ENCODE measurements at places on chromosomes 7 and 10.

- H3K4me1 ChIP-seq, result no peaks in the 10 kb centered on the region
- no peak overlapping the region for H3K27ac ChIP-seq
- H3K4me3 ChIP-seq, result no peak overlapping the region
- no peak for DNase-seq
- no peaks in the 10 kb centered on the region for H3K36me3 ChIP-seq
These were observed 110.0 kb upstream of the JCAD start for GRCh38 chr10:30169342-30169741.

DNA sequence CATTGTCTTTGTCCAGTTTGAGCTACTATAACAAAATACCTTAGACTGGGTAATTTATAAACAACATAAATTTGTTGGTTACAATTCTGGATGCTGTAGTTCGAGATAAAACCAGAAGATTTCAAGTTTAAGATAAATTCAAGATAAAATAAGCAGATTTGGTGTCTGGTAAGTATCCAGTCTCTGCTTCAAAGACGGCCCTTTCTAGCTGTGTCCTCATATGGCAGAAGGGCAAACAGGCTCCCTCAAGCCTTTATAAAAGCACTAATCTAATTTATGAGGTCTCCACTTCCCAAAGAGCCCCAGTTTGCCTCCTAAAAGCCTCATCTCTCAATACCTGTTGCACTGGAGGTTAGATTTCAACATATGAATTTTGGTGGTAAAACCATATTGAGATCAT is 31.1 kb upstream of the SGCE start:
- H3K27ac ChIP-seq, result no peak overlapping the region
- no peaks in the 10 kb centered on the region for H3K27me3 ChIP-seq
- H3K36me3 ChIP-seq, result no peaks in the 10 kb centered on the region
- no peak overlapping the region for H3K4me3 ChIP-seq
- no peaks in the 10 kb centered on the region for H3K4me1 ChIP-seq
- DNase-seq, result no peak

DNA sequence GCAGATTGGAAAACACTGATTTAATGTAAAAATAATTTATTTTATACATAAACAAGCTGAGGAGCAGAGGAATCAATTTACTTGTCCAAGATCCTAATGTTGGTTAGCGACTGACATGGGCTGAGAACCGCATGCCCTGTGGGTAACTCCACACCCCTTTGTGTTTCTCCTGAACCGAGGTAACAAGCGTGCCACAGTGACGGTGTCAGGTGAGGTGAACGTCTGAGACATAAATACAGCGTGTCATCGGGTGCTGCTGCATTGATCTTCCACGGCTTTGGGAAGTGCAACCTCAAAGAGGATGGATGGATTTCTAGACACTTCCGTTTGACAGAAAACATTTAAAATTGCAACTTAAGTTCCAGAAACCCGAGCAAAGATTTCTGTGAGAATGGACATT is 386.8 kb upstream of the ADARB2 start:
- no peak overlapping the region for H3K4me3 ChIP-seq
- DNase-seq, result no peak
- no peak overlapping the region for H3K27ac ChIP-seq
- H3K4me1 ChIP-seq, result no peaks in the 10 kb centered on the region
- no peaks in the 10 kb centered on the region for H3K36me3 ChIP-seq

- H3K27me3 ChIP-seq, result peaks cover 2% of the 10 kb centered on the region
- DNase-seq, result no peak
- no peak overlapping the region for H3K4me3 ChIP-seq
- H3K36me3 ChIP-seq, result no peaks in the 10 kb centered on the region
These were observed 72.1 kb downstream of the RNF133 start for GRCh38 chr7:122626785-122627184.

DNA sequence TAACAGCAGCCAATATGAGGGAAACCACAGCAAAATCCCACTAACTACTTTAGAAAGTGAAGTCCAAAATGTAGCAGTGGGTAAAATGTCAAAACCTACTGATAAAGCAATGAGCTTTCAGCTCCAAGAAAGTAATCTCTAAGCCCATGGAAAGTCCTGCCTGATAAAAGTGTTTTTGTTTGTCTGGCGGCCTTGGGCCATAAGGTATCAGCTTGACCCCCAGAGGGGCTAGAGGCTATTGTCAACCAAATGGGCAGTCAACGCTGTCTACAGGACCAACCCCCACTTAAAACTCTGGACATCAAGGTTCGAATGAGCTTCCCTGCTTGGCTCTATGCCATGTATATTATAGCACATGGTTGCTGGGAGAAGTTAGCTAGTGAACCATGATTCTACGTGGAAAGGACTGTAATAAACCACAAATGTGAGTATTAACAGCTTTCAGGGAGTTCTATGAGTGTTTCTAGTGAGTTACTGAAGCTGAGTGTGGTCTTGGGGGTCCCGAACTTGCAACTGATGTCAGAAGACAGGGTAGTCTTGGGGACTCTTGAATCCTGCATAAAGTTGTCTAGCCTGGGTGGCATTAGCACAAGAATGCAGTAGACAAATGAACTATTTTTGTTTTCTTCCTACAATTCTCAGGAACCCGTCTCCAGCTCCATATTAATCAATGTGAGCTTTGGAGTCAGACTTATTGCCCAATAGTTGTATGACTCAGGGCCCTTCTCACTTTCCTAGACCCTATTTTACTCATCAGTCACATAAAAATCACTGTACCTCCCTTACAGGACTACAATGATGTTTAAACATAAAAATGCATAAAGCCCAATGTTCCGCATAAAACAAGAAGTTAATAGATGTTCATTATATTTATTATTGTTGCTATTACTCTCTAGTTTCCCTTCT is 164.9 kb downstream of the DGKI start:
- peaks cover 8% of the 10 kb centered on the region for H3K27me3 ChIP-seq
- no peak for DNase-seq
- no peaks in the 10 kb centered on the region for H3K36me3 ChIP-seq
- H3K27ac ChIP-seq, result no peak overlapping the region
- no peaks in the 10 kb centered on the region for H3K4me1 ChIP-seq

DNA sequence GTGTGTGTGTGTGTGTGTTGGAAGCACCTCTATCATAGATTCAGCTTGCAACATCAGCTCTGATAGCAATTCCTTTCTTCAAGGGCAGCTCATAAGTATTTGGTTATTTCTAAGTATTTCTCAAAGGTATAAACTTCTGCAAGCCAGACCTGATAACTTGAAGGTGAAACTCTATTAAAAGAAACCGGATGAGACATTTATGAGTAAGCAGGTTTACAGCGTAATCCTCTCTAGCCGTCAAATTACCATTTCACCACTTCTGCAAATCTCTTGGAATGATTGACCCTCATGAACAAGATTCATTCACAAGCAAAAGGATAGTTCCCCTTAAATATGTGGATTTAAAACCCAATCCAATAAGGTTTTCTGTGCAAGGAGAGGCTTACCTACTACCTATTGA is 23.1 kb downstream of the PDE1C start:
- H3K36me3 ChIP-seq, result no peaks in the 10 kb centered on the region
- H3K4me3 ChIP-seq, result no peak overlapping the region

DNA sequence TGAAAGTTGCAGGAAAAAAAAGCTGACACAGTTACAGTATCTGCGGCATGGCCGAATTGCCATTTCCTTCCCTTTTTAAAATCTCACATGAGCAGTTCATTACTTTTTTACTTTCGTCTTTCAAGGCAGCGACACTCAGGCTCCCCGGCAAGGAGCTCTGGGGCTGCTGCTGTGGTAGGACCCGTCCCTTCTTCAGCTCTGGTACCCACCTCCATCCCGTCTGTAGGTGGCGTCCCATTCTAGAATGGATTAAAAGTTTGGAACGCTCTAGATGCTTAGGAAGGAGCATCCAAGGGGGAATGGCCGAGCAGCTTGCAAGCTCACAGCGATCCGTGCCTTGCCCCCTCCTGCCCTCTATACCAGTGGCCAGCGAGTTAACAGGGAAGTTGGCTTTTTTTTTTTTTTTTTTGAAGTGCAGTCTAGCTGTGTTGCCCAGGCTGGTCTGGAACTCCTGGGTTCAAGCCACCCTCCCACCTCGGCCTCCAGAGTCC is 22.8 kb upstream of the TTYH3 start:
- H3K27me3 ChIP-seq, result no peaks in the 10 kb centered on the region
- no peak for DNase-seq

- H3K36me3 ChIP-seq, result no peaks in the 10 kb centered on the region
- H3K27ac ChIP-seq, result no peak overlapping the region
- peaks cover 27% of the 10 kb centered on the region for H3K4me1 ChIP-seq
These were observed 166.7 kb downstream of the NRF1 start for GRCh38 chr7:129777993-129778769.

GRCh38 chr7:151232917-151233701 is 826 bp downstream of the CHPF2 start:
- H3K4me3 ChIP-seq, result peak overlapping the region; percentile 81
- H3K36me3 ChIP-seq, result peaks cover 27% of the 10 kb centered on the region

DNA sequence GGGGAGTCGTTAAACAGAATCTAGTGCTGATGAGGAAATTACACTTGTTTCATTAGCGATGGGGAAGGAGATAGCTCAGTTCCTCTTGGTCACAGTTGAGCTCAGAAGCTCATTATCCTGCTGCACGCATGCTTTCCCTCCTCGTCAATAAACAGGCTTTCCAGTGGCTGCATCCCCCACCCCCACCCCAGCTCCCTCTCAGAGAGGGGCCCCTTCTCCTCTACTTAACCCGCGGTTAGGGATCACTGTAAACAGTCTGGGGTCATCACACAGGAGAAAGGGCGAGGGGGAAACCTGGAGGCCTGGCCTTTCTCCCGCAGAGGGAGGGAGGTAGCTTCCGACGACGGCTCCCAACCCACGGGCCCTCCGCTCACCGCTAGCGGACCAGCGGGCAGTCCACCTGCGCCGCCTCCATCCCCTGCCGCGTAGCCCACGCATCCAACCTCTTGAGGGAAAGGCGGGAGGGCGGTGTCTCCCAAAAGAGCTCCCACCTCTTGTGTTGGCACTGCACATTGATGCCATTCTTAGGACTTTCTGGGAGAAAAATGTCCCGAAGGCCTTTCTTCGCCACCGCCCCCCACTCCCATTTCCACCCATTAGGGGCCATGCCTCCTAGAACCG is 80.8 kb downstream of the PAX2 start:
- H3K27ac ChIP-seq, result no peak overlapping the region
- H3K27me3 ChIP-seq, result no peaks in the 10 kb centered on the region
- H3K36me3 ChIP-seq, result no peaks in the 10 kb centered on the region
- no peaks in the 10 kb centered on the region for H3K4me1 ChIP-seq
- H3K4me3 ChIP-seq, result no peak overlapping the region

DNA sequence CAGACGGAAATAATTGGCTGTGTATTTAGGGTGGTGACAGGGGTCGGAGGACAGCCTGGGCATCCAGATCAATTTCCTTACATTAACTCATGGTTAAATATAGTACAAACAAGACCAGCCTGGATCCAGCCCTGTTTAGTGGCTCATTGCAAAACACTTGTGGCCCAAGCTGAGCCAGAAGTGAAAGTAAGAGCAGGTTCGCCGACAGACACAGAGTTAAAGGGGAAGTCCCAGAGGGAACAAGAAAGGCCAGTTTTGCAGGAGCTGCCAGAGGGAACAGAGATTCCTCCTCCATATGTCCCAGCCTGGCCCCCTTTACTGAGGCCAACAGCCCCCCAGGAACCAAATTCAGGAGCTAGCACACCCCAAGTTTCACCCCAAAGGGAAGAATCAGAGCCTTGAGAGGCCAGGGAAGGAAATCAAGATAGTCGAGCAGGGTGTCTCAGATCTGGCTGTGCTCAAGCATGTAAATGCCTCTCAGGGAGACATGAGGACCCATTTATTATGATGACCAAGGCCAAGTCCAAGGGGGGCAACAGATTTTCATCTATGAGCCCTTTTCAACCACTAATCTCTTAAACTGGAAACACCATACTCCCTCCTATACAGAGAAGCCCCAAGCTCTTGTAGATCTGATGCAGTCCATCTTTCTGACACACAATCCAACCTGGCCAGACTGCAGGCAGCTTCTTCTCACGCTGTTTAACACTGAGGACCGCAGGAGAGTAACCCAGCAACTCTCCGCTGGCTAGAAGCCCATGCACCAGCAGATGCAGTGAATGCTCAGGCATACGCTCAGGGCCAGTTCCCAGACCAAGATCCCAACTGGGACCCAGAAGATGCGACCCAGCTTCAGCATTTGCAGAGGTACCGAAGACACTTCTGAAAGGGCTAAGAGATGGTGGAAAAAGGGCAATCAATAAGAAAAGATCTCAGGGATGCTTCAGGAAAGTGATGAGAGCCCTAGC is 15.9 kb upstream of the ADCK2 start:
- no peak for DNase-seq
- H3K27ac ChIP-seq, result no peak overlapping the region
- no peaks in the 10 kb centered on the region for H3K27me3 ChIP-seq
- H3K4me3 ChIP-seq, result peak overlapping the region; percentile 37
- H3K36me3 ChIP-seq, result no peaks in the 10 kb centered on the region

GRCh38 chr10:43170491-43170890 is 32.2 kb downstream of the CSGALNACT2 start:
- DNase-seq, result no peak
- no peak overlapping the region for H3K27ac ChIP-seq
- H3K4me3 ChIP-seq, result no peak overlapping the region
- no peaks in the 10 kb centered on the region for H3K36me3 ChIP-seq

DNA sequence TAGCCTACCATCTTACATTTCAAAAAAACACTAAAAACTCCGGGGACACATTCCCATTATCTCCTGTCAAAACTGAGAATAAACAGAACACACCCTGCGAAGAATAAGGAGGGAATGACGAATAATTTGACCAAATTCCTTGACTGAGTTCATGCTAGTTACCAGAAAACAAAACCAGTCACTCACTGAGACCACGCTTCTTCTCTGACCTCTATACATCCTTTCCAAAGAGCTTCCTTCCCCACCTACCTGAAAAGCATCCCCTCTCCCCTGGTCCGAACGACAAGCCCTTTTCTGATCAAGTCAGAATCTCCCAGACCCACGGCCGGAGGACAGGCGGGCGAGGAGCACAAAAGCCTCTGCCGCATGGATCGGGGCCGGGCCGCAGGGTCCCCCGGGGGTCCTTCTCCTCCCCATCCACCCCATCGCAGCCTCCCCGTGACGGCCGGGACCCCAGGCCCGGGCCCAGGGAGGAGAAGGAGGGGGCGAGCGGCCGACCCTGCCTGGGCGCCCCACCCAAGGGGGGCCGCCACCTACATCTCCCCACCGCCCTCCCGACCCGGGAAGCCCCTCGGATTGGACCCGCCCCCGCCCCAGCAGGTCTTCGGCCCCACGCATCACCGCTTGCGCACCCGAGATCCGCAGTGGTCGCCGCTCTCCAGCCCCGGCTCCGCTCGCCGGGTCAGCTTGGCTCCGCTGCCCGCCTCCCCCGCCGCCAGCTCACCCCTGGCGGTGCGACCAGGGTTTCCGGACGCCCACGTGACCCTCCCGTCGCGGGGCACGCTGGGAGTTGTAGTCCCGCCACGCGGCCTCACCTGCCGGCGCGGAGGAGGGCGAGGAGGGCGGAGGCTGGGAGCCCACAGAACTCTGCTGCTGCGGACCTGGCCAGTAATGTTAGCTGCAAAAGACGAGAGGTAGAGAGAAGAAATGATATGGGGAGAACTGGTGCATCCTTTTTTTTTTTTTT is at the start of gene SLC37A3:
Gene SLC37A3, minus strand, starts transcription at position 747 of the 967 bp plus-strand sequence. CDS start 16,004 bp downstream, outside the sequence.
- peaks cover 8% of the 10 kb centered on the region for H3K4me1 ChIP-seq
- DNase-seq, result peak; percentile 82
- H3K27ac ChIP-seq, result peak within 1 kb of the TSS; percentile 43
- no peaks in the 10 kb centered on the region for H3K36me3 ChIP-seq
- H3K27me3 ChIP-seq, result no peaks in the 10 kb centered on the region

- H3K4me3 ChIP-seq, result no peak overlapping the region
- peak; percentile 13 for DNase-seq
- H3K36me3 ChIP-seq, result no peaks in the 10 kb centered on the region
These were observed 137.5 kb downstream of the PARD3 start for GRCh38 chr10:34677591-34677990.

GRCh38 chr7:151207315-151207714 is 3.0 kb downstream of the H2BK1 start:
- H3K27ac ChIP-seq, result no peak overlapping the region
- no peak for DNase-seq
- peaks cover 12% of the 10 kb centered on the region for H3K27me3 ChIP-seq

GRCh38 chr7:116949941-116950801 is 3.1 kb upstream of the ST7 start:
- 0 out of 2 replicates have a peak, but pooled peaks cover 2% of the 10 kb centered on the region for H3K4me1 ChIP-seq
- no peak for DNase-seq
- no peaks in the 10 kb centered on the region for H3K27me3 ChIP-seq
- no peak overlapping the region for H3K4me3 ChIP-seq
- H3K36me3 ChIP-seq, result no peaks in the 10 kb centered on the region
